BE2C (cell line): ENCODE measurements at places on chromosomes 1 and 21.

GRCh38 chr1:232515706-232516105 is 114.2 kb downstream of the SIPA1L2 start:
- no peak for DNase-seq

GRCh38 chr1:236734141-236734765 is 48.0 kb downstream of the ACTN2 start:
- DNase-seq = no peak

- DNase-seq = no peak
Measured at GRCh38 chr1:189312499-189312898, 1165.2 kb downstream of the BRINP3 start.

DNA sequence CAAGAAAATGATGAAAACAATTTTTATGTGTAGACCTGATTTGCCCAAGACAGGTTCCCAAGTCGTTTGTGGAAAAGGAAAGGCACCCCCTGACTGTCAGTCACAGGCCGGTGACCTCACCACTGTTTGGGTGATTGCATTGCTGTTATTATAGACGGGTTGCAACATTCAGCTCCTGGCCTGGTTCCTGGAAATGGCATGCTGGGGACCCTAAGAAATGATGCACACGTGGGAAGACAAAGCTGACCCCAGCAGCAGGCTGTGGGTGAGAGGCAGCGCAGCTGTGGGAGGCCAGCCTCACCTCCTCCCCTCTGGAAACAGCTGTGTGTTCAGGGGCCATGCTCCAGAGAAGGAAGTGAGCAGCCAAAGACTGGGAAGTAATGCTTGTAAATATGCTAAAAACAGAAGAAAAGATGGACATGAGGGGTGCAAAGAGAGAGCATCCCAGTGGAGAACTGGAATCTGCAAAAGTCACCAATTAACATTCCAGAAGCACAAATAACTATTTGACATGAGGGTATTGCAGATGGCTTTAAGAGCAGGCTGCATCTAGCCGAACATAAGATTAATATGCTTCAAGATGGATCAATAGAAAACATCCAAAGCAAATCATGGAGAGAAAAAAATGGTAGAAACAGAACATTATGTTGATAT is 23.4 kb upstream of the ABCG1 start:
- no peak for DNase-seq
